ENCODE measurements at places on chromosomes 3 and 15.

DNA sequence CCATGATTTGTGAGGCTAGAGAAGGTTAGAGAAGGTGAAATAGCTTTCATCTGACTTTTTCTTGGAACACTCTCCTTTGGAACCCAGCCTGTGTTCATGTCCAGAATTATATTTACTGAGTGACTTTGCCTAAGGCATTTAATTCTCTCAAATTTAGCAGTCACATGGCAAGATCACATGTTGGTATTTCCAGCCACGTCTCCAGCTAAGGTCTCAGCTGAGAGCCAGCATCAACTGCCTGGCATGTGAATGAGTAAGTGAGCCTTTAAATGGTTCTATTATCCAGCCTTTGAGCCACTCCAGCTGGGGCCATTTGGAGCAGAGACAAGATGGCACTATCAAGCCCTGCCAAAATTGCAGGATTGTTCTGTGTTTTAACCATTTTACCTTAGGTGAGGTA, 130.2 kb upstream of the SGO1 start:
- no peak for DNase-seq

DNA sequence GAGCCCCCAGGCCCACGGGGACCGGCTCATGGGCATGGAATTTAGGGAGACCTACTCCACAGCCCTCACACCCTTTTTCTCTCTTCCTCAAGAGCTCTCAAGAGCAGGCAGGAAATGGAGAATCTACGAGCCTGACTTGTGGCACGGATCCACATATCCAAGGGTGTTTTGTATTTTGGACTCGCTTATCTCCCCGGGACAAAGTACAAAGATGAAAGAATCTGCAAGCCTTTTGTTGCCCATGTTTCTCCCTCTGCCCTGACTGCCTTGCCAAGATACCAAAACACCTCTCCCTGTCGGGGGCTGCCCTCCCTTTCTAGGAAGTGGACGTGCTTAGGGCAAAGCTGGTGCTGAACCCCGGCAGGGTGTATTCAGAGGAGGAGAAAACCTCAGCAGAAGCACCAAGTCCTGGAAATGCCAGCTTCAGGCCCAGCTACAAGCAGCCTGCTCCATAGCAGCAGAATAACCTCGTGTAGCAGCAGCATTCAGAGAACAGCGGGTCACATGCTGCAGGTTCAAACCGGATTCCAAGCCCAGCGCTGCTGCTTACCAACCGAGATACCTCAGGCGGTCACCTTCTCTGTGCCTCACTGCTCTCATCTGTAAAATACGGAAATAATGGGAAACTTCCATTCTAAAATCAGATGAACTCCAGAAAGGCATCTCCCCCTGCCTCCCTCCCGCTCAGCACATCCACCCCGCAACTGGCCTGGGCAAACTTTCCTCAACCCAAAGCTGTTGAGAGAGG, 35.2 kb downstream of the DNASE1L3 start:
- DNase-seq: peak; percentile 43

DNA sequence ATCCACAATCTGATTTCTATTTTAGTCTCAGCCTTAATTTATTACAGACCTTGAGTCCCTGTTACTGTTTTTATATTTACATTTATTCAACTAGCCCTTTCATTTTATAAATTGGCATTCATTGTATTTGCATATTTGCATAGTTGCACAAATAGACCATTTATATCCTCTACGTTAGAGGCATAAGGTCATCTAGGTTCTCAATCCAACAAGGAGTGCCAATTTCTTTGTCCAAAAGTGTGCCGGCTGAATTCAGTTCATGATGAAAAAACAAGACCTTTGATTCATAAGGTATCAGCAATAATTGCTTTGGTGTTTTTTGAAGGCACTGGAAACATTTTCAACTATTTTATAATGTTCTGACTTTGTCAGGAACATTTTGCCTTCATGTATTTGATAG, 33.9 kb upstream of the NANOGP8 start:
- no peak for DNase-seq

DNA sequence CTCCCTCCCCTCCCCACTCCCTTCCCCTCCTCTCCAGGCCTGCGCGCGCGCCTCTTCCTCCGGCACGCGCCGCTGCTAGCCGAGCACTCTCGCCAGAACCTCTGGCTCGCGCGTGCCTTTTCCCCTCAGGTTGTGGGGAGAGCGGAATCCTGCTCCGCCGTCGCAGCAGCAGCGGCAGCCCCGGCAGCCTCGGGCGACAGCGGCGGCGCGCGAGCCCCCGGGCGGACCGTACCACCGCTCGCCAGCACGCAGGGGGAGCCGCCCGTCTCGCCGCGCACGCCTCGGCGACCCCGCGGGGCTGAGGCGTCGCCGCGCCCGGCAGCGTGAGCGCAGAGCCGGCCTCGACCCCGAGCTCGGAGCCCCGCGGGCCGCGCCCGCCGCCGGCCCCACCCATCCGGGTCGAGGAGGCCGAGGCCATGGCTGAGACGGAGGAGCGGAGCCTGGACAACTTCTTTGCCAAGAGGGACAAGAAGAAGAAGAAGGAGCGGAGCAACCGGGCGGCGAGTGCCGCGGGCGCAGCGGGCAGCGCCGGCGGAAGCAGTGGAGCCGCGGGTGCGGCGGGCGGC, at the start of gene CDV3:
Gene CDV3, plus strand, starts transcription at position 58 of the 566 bp plus-strand sequence. Its CDS starts 359 bp downstream, at position 417.
- DNase-seq: no peak

DNA sequence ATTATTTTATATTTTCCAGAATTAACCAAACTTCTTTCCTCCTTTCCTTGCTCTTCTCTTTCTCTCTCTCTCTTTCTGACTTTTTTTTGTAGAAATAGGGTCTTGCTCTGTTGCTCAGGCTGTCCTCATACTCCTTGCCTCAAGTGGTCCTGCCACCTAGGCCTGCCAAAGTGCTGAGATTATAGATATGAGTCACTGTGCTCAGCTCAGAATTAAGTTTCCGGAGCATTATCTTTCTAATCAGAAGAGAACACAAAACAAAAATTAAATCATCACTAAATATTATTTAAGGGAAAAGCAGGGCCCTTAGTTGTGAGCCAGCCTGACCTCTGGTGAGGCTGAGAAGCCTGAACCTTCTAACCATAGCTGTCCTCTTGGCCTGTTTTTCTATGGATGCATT, 168.2 kb downstream of the SOX2 start:
- DNase-seq: no peak

GRCh38 chr3:14514323-14514720, 25.8 kb downstream of the GRIP2 start:
- DNase-seq: no peak

GRCh38 chr15:23764306-23764705, 77.2 kb upstream of the NDN start:
- no peak for DNase-seq

DNA sequence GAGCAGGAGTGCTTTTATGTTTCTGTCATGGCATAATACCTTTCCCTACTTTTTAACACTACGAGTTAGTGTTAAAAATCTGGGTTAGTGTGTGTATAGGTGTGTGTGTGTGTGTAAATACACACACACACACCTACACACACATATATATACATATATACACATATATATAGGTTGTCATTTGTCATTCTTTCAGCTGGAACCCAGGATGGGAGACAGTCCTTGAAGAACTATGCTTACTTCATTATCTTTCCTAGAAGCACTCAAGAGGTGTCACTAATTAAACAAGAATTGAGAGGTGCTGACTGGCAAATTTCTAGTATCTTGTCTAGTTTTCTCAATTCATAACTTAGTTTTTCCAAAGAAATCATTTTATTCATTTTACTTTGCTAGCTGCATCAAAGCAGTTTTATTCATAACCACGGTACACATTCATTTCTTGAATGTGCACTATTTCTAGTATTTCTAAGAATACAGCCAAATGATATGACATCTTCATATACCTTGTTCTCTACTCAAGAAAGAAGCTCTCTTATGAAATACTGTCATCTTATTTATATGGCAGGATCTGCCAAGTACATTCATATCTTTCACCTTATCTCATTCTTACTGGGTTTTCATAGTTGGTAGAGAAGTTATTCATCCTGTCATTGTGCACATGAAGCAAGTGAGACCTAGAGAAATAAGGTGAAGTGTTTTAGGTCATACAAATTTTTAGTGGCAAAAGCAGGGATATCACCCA, 46.6 kb downstream of the ISL2 start:
- DNase-seq: no peak

GRCh38 chr15:61382927-61383326, 153.8 kb upstream of the RORA start:
- no peak for DNase-seq

- DNase-seq: no peak
These were observed 24.8 kb upstream of the MBNL1 start for GRCh38 chr3:152243721-152244516.

GRCh38 chr15:85762039-85762755, 32.5 kb downstream of the KLHL25 start:
- no peak for DNase-seq

- DNase-seq: no peak
These were observed 4.8 kb downstream of the PAQR9 start for GRCh38 chr3:142958707-142959106.

DNA sequence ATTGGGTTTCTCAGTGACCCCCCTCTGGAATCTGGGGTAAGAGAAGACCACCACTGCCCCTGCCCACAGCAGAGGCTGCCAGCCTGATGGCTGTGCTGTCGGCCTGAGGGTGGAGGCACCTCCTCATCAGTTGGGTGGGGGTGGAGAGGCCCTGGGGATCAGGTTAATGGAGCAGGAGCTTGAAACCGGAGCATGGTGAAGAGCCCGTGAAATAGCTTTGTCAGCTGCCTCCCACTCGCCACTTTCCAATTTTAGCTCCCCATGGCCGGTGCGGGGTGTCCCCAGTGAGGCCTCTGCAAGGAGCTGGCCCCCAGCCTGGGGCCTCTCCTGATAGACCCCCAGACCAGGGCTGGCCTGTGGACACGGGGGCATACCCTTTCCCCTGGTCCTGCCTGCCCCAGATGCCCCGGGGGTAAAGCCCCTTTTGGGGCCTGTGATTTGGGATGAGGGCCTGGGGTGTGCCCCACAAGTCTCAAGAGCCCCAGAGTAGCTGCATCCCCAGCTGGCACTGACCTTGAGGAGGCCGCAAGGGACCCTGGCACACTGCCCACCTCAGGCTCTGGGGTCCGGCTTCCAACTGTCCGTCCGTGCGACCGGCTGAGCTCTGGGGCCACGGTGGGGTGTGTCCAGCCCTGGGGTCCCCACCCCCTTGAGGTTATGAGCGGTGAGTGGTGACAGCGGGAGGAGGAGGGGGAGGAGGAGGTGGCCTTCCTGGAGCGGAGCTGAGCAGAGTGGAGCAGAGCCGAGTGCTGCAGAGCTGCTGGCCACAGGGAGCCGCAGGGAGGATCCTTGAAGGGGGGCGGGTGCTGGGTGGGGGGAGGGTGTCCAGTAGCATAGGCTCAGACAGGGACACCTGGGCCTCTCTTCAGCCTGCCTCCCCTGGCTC, at the start of gene HHATL:
Gene HHATL, minus strand, starts transcription at position 733 of the 886 bp plus-strand sequence. CDS start 1,972 bp downstream, outside the sequence.
- DNase-seq: no peak

GRCh38 chr3:58281069-58281468, 25.0 kb upstream of the RPP14 start:
- no peak for DNase-seq
